ENCODE measurements at places on chromosomes 3 and 15. TPM values are rescaled to one million over a fixed set of nuclear protein-coding genes. Genes with fewer than 3 reads are reported as not detected.

GRCh38 chr3:155326901-155327300 is 33.4 kb upstream of the STRIT1 start:
- no peaks in the 10 kb centered on the region for H3K36me3 ChIP-seq
- DNase-seq = no peak
- no peak overlapping the region for H3K27ac ChIP-seq
- H3K27me3 ChIP-seq = no peaks in the 10 kb centered on the region
- no peak overlapping the region for H3K4me3 ChIP-seq
- H3K4me1 ChIP-seq = no peaks in the 10 kb centered on the region

- H3K27me3 ChIP-seq = no peaks in the 10 kb centered on the region
- peak overlapping the region; percentile 65 for H3K27ac ChIP-seq
- DNase-seq = no peak
- H3K4me1 ChIP-seq = peaks cover 38% of the 10 kb centered on the region
- no peaks in the 10 kb centered on the region for H3K36me3 ChIP-seq
These were observed 7.4 kb downstream of the PDE8A start for GRCh38 chr15:84988909-84989644.

- no peak overlapping the region for H3K27ac ChIP-seq
- no peaks in the 10 kb centered on the region for H3K4me1 ChIP-seq
- H3K36me3 ChIP-seq = no peaks in the 10 kb centered on the region
- H3K27me3 ChIP-seq = no peaks in the 10 kb centered on the region
- DNase-seq = no peak
These were observed 62.7 kb upstream of the MFGE8 start for GRCh38 chr15:88975891-88976290.

- H3K36me3 ChIP-seq = no peaks in the 10 kb centered on the region
- peaks cover 11% of the 10 kb centered on the region for H3K4me1 ChIP-seq
These were observed 15.3 kb downstream of the ZBTB47 start for GRCh38 chr3:42668793-42669217.

DNA sequence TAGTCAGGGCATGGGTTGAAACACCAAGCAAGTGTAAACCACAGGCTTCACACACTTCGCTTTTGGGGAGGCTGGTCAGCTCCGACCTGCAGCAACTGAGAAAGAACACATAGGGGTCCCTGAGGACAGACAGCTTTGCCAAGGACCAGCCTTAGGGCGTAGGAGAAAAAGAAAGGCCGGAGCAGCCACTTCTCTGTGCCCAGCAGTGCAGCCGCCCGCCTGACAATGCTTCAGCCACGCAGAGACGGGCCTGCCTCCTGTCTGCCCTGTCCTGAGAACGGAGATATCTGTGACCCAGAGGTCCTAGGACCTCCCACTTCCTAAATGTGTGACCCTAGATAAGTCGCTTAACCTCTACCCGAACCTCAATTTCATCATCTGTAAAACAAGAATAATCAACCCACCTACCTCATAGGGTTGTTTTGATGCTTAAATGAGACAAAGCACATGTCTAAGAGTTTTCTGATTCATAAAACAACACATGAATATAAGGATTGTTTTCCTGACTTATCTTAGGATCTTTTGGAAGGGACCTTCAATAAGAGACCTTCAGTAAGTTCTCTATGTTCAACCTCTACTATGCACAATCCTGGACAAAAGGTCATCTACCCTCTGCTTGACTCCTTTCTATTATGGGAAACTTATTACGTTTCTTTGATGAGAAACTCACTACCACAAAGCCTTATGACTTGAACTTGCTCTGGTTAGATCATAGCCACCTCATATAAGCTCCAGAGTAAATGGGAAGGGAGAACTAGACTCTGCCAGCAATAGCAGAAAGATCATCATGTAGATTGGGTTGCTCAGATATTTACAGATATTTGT is 32.9 kb upstream of the RFTN1 start:
- no peaks in the 10 kb centered on the region for H3K36me3 ChIP-seq
- H3K27ac ChIP-seq = no peak overlapping the region
- H3K27me3 ChIP-seq = no peaks in the 10 kb centered on the region
- peaks cover 3% of the 10 kb centered on the region for H3K4me1 ChIP-seq
- no peak overlapping the region for H3K4me3 ChIP-seq

DNA sequence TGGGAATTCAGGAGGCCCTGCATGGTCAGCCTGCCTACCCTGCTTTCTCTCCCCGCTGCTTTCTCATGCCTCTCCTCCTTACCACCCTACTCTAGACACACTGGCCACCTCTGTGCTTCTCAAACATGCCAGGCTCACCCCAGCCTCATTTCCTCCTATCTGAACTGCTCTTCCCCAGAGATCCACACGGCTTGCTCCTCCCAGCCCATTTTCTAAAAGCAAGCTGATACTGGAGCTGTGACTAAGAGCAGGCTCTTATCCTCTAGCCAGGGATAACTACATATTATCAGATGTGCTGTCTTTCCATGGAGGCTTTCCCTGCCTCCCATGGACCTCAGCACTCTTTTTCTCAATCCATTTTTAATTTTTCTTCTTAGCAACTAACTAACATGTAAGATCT is 85.9 kb downstream of the BOC start:
- no peak overlapping the region for H3K4me3 ChIP-seq
- H3K27me3 ChIP-seq = no peaks in the 10 kb centered on the region
- H3K36me3 ChIP-seq = no peaks in the 10 kb centered on the region
- no peak overlapping the region for H3K27ac ChIP-seq
- H3K4me1 ChIP-seq = no peaks in the 10 kb centered on the region
- DNase-seq = no peak

DNA sequence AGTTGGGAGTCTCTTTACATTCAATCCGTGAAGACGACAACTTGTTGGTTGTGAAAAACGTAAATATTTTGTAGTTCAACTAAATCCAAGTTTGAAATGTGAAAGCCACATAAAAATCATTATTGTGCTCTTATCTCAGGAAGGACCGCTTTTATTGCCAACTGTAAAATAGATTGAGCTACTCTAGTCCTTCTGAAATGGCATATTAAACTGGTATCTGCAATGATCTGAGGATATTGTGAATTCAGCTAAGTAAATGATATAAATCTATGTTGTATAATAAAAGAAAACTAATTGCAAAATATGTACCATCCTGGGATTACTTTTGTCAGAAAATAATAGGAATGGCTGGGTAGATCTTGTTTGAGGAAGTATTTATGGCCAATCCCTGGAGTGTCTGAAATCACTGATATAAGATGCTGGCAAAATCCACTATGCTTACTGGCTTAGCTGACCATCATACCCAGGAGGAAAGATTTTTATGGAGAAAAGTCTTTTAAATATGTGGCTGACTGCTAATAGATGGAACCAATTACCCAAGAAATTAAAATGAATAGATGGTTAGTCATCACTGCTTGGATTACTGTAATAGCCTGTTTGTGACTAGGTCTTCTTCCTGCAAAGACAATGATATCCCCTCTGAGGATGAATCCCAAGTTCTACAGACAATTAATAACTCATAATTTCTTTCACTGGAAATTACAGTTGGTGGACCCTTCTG is 191.8 kb downstream of the SEMA6D start:
- DNase-seq = no peak
- H3K27me3 ChIP-seq = no peaks in the 10 kb centered on the region
- H3K27ac ChIP-seq = no peak overlapping the region
- no peaks in the 10 kb centered on the region for H3K36me3 ChIP-seq
- no peaks in the 10 kb centered on the region for H3K4me1 ChIP-seq

- no peaks in the 10 kb centered on the region for H3K27me3 ChIP-seq
- H3K27ac ChIP-seq = no peak overlapping the region
- no peaks in the 10 kb centered on the region for H3K36me3 ChIP-seq
- no peaks in the 10 kb centered on the region for H3K4me1 ChIP-seq
- no peak for DNase-seq
- H3K4me3 ChIP-seq = no peak overlapping the region
These were observed 216.1 kb upstream of the ROPN1 start for GRCh38 chr3:124207873-124208485.

Gene SCN11A
- total RNA-seq = 0.24 TPM

Gene WDR93
- total RNA-seq = 0.29 TPM

Gene KCNMB3
- total RNA-seq = 6.1 TPM

Gene EFCAB12
- total RNA-seq = 6.2 TPM

All from B cell (primary cell).